ENCODE measurements at places on chromosomes 1 and 21. TPM values are rescaled to one million over a fixed set of nuclear protein-coding genes. Genes with fewer than 3 reads are reported as not detected.

The ITLN2 gene
- 5.5 TPM for polyA plus RNA-seq

The C1QA gene
- 65.3 TPM for polyA plus RNA-seq

The LEFTY1 gene
- 0.25 TPM for polyA plus RNA-seq

The MACO1 gene
- polyA plus RNA-seq: 12.4 TPM

The KIAA1614 gene
- 8.1 TPM for polyA plus RNA-seq

The KLF17 gene
- polyA plus RNA-seq: 0.13 TPM

The IL12RB2 gene
- not detected for polyA plus RNA-seq

The SLC44A5 gene
- polyA plus RNA-seq: 1.6 TPM

The OR10Z1 gene
- not detected for polyA plus RNA-seq

The AVPR1B gene
- polyA plus RNA-seq: not detected

The RPL5 gene
- 1,953 TPM for polyA plus RNA-seq

The C1orf94 gene
- not detected for polyA plus RNA-seq

The OR14K1 gene
- not detected for polyA plus RNA-seq

The FCRL1 gene
- not detected for polyA plus RNA-seq

The MYOM3 gene
- 1.1 TPM for polyA plus RNA-seq

Measured in aorta (tissue), 5 donors.